ENCODE measurements at places on chromosomes 1 and 21. TPM values are rescaled to one million over a fixed set of nuclear protein-coding genes. Genes with fewer than 3 reads are reported as not detected.

- no peak for DNase-seq
These were observed 11.3 kb downstream of the NRIP1 start for GRCh38 chr21:15053500-15053899.

GRCh38 chr1:31910933-31911332 lies 27.2 kb downstream of the PTP4A2 start:
- no peak for DNase-seq

DNA sequence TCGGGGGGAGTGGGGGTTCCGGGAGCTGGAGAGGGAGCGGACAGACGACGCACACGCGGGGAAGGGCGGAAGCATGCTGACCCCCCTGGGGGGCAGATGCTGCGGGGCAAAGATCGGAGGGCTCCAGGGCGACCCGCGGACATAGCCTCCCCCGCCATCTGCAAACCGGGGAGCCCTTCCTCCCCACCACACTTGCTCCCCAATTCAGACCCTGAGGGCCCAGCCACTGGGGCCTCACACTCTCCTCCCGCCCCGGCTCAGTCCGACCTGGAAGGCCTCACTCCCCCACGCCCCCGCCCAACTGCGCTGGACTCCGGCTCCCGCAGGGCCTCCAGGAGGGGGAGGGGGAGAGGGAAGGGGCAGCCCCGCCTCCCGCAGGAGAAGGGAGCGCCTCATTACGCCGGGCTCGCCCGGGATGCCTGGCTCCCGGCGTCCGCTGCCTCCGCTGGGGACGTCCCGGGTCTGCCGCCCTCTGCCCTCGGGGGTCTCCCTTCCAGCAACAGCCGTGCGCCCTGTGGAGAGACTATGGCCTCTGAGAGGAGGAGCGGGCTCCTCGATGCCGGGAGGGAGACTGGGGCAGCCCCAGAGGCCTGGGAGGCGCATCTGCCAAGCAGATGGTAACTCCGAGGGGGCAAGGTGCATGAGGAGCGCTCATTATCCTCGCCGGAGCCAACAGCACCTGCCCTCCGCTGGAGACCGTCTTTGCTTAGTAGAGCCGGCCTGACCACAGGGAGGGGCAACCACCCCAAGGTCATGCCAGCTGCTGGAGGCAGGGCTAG lies 636 bp upstream of the CAMK2N1 start:
- DNase-seq: peak; percentile 59

GRCh38 chr1:93829061-93829460 lies 49.9 kb downstream of the DNTTIP2 start:
- DNase-seq: no peak

Gene AQP10
- 0.24 TPM for total RNA-seq
